AG04449 (cell line): ENCODE measurements at places on chromosomes 5 and 9.

DNA sequence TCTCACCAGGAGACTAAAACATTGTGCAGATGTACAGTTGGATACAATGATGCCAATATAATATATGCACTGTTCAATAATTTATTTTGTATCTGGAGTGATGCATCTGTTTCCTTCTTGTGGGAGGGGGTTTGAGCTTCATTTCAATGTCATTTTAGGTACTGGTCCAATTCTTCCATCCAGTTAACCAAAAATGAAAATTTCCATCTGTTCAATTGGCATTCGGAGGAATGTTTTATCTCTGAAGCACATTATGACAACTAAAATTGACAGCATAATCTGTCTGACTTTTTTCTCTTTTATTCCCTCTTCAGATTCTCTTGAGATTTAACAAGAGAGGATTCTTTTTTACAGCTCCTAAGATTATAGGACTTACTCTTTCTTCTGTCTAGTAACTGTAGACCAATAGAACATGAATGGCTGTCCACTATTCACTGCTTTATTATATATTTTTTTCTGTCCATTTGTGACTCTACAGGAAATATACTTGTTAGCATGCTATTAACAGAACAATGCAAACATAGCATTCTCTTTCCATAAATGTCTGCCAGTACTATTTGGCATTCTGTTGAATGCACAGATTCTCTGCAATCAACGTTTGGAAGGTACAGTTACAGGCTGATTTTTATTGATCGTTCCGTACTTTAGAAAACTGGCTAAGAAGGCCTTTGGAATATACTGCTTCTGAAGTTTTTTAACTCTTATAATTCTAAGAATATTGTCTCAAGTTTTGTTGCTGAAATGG lies 57.8 kb downstream of the NDUFAF2 start:
- no peak for DNase-seq

DNA sequence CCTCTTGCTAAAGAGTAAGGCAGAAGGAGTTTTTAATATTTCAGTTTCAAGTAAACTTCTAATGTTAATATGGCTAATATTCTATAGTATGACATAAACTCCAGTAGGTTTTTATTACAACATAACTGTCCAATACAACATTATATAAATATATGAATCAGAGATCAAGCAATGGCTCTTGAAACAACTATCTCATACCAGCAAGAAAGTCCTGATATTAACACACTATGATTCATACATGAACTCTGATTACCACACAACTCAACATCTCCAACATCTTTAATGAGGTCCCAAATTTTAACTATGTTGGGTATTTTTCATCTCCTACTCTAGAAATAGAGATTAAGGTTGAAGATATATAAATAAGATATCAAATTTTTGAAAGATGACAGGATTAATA lies 878.3 kb downstream of the TLE1 start:
- DNase-seq: no peak

- no peak for DNase-seq
These were observed 3.8 kb upstream of the RNF14 start for GRCh38 chr5:141965071-141965470.

DNA sequence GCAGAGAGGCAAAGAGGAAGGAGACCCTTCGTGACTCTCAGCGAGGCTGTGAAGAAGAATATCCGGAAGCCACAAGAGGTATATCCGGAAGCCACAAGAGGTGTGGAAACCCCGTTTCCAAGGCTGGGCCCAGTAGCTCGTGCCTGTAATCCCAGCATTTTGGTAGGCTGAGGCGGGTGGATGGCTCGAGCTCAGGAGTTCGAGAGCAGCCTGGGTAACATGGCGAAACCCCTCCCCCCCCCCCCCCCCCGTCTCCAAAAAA lies 612 bp upstream of the BBLN start:
- DNase-seq: no peak

- DNase-seq: no peak
These were observed 56.0 kb downstream of the PAPPA start for GRCh38 chr9:116209414-116210116.

DNA sequence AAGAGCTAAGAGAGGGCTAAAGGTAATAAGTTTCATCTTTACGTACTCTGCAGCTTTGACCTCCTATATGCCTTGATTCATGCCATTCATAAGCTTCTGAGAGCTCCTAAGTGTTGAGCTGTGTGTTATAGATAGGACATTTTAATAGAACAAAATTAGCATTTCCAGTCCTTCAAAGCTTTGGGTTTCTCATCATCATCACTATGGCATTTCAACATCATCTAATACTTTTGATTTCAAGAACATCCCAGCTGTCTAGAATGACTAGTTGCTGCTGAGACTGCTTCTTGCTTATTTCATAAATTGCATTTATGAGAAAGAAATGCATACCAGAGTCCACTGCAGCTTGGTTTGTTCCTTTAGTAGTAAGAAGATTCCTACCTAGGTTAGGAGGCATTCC lies 201.7 kb downstream of the SGCD start:
- no peak for DNase-seq

DNA sequence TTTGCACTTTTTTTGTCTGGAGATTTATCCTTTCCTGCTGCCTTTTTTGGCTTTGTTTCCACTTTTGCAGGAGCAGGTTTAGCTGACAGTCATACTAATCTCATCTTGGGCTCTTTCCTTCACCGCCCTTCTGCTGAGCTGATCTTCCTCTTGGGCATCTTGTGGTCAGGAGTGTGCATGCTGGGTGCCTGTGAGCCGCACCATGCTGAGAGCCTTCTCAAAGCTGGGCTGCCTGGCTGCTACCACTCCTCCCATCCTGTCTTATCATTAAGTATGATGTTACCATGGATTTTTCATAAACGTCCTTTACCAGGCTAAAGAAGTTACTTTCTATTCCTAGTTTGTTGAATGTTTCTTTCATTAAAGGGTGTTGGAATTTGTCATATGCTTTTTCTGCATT lies 49.5 kb upstream of the MCCC2 start:
- DNase-seq: no peak

- DNase-seq: no peak
These were observed 145.7 kb downstream of the NXNL2 start for GRCh38 chr9:88680505-88681160.

DNA sequence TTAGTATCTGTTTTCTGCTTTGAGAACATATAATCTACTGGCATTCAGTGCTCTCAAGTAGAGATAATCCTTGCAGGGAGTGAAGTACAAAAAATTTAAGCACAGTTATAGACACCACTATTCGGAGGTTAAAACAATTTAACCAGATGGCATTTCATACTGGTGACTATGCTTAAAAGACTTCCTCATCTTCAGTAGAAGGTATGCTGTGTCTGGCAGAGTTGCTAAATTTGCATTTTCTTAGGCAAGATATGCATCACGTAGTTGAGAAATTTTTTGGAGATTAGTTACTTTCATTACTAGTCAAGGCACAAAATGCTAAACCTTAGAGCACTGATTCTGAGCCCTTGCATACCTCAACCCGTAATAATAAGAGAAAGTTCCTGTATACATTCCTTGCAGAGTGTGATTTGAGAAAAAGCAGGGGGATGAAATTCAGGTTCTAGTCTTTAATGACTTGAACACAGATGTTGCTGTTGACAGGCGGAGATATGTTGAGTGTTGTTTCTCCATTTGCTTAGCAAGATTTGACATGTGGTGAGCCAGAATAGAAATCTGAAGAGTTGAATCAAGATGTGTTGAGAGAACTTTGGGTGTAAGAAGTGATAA lies 70.8 kb upstream of the STARD4 start:
- peak; percentile 89 for DNase-seq

DNA sequence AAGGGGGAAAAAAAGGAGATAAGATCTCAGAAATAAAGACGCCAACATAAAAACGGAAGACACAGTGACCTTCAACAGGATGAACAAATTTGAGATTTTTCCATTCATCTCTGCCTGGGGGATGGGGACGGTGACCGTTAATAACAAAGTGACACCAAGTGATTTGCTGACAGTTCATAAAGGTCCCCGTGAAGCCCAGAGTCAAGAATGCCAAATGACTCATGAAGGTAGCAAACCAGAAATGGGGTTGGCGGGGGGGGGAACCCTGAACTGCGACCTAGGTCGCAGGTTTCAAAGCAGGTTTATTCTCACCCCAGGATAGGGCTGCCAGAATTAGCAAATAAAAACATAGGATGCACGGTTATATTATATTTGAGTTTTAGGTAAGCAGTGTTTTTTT lies 21.1 kb upstream of the SHB start:
- DNase-seq: no peak

DNA sequence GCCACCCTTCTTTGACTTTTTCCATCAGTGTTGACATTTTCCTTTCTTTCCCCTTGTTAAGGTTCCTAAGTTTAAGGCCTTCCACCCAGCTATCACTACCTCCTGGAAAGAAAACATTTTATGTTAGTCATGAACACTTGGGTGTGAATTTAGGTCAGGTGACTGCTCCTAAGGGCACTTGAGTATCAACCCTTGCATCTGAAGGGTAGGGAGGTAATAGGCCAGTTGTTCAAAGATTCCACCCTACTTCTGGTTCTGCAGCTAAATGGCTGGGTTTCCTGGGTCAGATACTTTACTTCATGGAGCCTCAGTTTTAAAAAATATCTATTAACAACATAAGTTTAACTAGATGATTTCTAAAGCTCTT lies 49.1 kb upstream of the OSMR start:
- no peak for DNase-seq

GRCh38 chr5:127887282-127887681 lies 184.1 kb downstream of the CCDC192 start:
- no peak for DNase-seq

- DNase-seq: no peak
These were observed 448.3 kb upstream of the NMUR2 start for GRCh38 chr5:152853361-152853760.

- no peak for DNase-seq
These were observed 45.6 kb downstream of the IRX2 start for GRCh38 chr5:2705861-2706260.
